ENCODE measurements at places on chromosomes 7 and 10.

DNA sequence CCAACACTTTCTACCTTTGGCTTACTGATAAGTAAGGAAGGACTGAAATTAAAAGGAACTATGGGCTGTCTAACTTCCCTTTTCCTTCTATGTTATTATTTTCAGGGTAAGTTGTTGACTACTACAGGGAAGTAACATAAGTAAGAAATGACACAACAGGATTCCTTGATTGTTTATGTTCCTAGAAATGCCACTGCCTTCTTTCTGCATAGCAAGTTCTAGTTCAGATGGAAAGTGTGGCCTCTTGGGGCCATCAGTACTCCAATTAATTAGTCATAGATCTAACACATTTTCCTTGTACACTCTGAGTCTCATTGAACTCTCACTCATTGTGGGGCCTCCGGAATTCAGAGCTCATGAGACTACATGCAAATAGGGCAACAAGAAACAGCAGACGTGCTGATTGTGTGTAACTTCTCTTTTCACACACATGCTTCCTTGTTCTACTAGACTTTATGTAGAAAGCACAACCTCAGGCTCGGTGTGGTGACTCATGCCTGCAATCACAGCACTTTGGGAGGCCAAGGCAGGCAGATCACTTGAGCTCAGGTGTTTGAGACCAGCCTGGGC lies 35.3 kb upstream of the HIBADH start:
- DNase-seq: no peak

GRCh38 chr10:43172645-43173044 lies 34.4 kb downstream of the CSGALNACT2 start:
- no peak for DNase-seq

- DNase-seq: no peak
Measured at GRCh38 chr10:90064295-90064694, 362.9 kb downstream of the KIF20B start.

DNA sequence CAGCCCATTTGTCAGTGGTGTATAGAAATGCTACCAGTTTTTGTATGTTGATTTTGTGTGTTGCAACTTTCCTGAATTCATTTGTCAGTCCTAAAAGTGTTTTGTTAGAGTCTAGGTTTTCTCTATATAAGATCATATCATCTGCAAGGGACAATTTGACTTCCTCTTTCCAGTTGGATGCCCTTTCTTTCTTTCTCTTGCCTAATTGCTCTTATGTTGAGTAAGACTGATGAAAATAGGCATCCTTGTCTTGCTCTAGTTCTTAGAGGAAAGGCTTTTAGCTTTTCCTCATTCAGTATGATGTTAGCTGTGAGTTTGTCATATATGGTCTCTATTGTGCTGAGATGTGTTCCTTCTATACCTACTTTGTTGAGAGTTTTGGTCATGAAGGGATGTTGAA lies 161.7 kb upstream of the TPK1 start:
- no peak for DNase-seq

- no peak for DNase-seq
Measured at GRCh38 chr7:104486931-104487330, 158.5 kb downstream of the LHFPL3 start.
